ENCODE measurements at places on chromosomes 6 and 20.

- no peak for DNase-seq
These were observed 147.4 kb downstream of the ALDH8A1 start for GRCh38 chr6:134802426-134803058.

DNA sequence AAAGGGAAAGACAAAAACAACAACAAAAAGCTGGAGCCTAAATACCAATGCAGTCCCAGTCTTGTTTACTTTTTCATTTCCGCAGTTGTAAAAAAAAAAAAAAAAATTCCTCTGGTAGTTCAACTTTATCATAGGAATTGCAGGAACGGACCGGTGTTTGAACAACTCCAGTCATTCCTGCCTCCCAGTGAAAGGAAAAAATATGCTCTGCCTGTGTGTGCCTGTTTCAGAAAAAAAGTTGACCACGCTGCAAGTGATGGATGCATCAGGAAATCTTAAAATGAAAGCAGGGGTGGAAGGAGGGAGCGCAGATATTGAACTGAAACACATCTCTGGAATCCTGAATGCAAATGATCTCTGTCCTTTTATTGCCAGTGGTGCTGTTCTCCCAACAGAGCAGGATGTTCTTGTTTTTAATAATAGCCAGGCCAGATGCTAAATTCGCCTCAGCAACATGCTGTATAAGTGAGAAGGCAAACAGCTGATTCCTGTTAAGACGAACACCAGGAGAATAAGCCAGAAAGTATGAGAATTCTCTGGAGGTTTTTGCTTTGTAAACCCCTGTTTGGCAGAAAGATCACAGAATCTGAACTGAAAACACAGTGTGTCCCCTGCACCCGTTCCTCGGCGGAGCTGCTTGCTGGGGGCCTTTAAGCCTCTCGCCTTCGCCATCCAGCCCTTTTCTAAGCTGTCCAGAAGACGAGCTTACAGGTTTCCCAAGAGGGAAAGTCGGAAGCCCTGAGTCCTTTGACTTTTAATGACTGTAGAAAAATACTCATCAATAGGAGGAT lies 178.4 kb upstream of the SUPT3H start:
- peak; percentile 86 for DNase-seq

GRCh38 chr6:33200219-33201146 lies at the start of the genes RXRB and SLC39A7:
TSS of gene RXRB (minus strand) at chr6:33200665. CDS start at chr6:33200476, 189 bp downstream.
TSS of gene SLC39A7 (plus strand) at chr6:33200867. CDS start at chr6:33201246, 379 bp downstream.
- DNase-seq = peak; percentile 100

- no peak for DNase-seq
These were observed 336.6 kb downstream of the PREX1 start for GRCh38 chr20:48490961-48491831.

DNA sequence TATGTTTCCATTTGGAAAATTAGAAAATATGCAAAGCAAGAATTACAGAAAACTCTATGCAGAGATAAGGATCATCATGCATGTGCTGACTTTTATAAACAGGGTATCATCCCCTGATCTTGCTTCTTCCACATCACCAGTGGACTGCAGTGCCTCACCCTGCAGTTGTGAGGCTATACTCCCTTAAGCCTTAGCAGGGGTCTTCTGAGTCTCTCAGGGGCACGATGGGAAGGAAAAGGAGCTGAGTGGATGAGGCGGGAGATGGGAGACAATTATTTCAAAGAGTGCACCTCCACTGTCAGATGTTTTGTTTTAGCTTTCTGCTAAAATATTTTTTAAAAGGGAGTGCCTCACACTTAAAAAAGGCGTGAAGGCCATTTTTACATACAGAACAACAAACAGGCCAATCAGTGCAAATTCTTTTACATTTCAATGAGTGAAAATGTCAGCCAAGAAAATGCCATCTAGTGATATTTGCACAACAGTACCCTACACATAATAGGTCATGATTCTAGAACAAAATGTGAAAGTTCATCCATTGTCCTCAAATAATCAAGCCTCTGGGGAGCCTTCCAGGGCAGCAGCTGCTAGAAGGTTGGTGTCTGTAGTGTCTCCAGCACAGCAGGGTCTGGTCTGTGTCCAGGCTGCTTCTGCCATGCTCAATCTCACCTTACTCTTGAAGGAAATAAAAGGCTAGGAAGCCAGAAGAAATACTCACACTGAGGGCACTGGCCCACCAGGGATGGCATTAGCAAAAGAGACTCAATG lies 13.2 kb upstream of the SERPINB9 start:
- DNase-seq = no peak

DNA sequence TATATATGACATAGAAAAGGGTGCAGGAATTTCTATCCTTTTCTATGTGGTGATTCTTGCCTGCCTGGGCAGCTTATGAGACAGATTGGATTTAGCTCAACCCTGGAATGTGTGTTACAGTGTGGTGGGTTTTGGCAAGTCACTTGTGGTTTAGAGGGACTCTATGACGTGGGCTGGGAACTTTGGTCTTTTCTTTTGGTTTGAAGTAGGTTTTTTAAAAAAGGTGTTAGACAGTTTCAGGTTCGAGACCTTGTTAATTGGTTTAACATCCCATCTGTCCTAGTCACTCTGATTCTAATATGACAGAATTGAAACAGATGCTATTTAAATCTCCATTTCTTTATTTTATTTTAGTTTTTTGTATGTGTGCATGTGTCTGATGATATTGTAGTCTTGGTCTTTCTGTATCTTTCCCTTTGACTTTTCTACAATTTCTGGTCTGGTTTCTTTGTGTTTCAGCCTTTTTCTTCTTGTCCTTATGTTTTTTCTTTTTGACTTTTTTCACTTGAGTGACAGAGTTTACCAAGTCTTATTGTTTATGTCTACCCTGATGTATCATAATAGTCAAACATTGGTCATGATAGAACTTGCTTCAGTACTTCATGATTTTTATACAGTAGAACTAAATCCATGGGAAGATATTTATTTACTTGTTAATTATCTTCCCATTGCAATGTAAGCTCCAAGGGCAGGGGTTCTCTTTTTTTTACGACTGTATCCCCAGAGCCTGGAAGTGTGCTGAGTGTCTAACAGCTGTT lies 174.3 kb downstream of the CDKAL1 start:
- DNase-seq = no peak

- DNase-seq = no peak
These were observed 32.5 kb downstream of the SDHAF4 start for GRCh38 chr6:70599187-70599586.

GRCh38 chr6:73968221-73968757 lies 272.3 kb downstream of the CD109 start:
- peak; percentile 74 for DNase-seq

GRCh38 chr6:143562143-143562542 lies 50.6 kb upstream of the FUCA2 start:
- DNase-seq = no peak

DNA sequence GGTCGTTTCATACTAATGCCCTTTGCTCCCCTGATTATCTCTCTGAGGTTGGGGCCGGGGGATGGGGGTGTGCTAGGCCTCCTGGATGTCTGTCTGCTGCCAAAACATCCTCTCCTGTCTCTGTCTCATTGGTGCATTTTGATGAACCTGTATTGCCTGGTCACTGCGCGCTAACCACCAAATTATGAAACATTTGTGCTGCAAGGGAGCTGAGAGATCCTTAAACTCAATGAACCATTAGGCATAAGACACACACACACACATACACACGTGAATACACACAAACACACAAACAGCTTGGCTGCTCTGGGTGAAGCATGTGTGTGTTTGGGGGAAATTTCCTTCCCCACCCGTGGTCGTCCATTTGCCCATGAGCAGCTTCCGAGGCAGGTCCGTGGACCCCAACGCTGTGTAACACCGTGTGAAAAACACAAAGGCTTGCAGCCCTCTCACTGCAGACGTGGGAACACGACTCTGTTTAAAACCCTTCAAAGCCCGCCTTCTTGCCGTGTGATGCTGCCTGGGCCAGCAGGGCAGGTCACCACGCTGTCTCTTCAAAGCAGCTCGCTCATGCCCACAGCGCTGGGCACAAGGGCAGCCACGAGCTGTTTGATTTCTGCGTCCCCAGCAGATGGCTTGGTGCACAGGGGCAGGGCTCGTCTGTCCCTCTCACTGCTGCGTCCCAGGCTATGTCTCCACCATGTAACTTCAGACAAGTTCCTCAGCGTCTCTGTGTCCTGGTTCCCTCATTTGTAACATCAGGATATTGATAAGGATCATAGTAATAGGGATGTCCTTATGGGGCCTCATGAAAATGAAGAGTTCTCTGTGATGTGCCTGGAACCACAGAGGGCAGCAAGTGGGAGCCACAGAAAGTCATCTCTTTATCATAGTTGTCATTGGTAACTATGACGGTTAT lies 96.8 kb downstream of the CDH26 start:
- no peak for DNase-seq

- no peak for DNase-seq
These were observed 71.4 kb upstream of the TCF21 start for GRCh38 chr6:133817460-133818047.
